ENCODE measurements at places on chromosomes 12 and 14.

DNA sequence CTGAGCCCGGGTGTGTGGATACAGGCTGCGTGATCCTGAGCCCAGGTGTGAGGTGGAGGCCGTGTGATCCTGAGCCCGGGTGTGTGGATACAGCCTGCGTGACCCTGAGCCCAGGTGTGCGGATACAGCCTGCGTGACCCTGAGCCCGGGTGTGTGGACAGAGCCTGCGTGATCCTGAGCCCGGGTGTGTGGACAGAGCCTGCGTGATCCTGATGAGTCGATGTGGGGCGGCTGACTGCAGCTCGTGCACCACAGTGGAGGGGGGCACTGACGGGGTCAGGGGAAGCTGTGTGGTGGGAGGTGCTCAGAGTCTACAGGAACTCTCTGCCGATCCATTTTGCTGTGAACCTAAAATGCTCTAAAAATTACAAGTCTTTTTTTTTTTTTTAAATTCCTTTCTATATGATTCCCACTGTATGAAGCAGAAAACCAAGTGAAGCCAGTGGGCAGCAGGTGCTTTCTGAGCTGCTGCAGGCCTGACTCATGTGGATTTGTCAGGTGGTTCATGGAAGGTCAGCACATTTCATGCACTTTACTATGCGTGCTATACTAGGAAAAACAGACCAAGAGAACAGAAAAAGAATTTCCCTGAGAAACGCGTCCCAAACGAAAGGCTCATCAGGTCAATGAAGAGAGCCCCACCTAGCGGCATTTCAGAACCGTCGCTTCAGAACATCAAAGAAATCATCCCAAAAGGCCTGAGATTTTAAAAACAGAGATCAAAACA lies 19.3 kb downstream of the BRF1 start:
- peak; percentile 28 for DNase-seq

DNA sequence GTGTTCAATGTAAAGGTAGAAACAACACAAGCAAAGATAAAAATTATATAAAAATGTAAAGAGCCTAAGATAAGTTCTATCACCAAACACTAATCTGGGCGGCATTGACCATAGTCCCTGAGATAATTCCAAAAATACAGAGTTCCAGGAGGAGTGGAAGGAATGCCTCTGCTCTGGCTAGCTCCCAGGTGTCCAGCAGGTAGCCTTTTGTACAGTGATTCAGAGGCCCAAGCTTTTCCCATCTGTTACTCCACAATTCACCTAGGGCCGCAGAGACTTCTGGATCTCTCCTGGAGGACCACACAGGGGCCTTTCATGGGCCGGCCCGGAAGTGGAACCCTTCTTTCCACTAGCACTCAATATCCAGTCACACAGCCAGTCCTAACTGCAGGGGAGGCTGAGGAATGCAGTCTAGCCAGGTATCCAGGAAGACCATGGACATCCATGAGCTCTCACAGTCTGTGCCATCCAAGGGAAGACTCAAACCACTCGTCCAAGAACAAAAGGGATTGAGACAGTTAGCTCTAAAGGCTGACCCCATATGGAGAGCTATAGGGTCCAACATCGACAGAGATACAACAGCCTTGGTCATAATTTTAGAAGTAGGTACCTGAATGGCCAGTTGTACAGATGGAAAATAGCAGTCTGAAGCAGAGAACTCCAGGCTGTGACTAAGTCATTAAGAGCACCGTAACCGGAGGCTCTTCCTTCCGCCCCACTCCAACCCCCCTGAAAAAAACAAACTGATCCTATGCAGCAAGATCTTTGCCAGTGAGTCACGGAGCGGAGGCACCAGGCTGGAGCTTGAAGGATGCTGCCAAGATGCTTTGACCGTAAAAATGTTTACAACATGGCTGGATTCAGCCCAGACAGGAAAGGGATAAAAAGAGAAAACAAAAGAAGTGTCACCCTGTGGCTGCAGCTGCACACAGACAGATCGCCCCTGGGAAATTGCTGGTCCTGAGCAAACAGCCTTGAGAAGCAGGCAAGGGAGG lies 204.8 kb downstream of the NUAK1 start:
- DNase-seq: no peak

- DNase-seq: no peak
Observed at GRCh38 chr14:34466691-34467090, 4.7 kb upstream of the SPTSSA start.

GRCh38 chr12:117367006-117367638 lies 5.7 kb upstream of the NOS1 start:
- DNase-seq: peak; percentile 66

DNA sequence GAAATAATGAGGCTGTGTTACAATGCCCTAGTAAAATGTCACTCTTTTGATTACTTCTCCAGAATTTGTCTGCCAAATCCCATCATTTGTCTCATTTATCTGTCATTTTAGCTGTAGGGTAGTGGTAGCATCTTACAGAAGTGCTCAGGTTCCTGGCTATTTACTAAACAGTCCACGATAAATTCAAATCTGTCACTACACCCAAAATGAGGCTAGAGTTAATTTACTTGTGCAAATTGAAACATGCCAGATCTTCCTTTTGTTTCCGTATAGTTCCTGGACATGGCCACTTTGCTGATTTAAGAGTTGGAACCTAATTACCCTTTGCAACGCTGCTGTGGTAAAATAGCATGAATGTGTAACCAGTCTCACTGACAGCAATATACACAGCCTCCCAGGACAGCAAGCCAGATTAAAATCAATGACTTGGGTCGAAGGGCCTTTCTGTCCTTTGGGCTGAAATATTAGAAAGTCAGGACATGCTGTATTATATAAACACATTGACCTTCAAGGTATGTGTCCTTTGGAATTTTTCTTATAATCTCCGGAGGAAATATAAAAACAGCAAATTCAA lies 485.4 kb downstream of the MDGA2 start:
- no peak for DNase-seq

GRCh38 chr14:75561013-75561432 lies 17.4 kb upstream of the FLVCR2 start:
- DNase-seq: peak; percentile 68

DNA sequence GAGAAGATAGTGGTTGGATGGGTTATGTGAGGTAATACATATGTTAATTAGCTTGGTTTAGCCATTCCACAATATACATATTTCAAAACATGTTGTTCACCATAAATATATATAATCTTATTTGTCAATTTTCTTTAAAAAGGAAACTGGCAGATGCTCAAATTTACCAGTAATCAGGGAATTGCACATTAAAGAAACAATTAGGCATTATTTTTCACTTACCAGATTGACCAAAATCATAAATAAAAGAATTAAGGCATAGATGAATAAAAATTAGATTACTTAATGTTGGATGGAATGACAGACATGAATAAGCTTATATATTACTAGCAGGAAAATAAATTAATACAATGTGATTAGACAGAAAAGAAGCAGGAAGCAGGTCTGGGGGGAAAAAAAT lies 147.2 kb downstream of the PLEKHA5 start:
- DNase-seq: no peak

GRCh38 chr12:66627988-66628317 lies 50.9 kb downstream of the GRIP1 start:
- no peak for DNase-seq

DNA sequence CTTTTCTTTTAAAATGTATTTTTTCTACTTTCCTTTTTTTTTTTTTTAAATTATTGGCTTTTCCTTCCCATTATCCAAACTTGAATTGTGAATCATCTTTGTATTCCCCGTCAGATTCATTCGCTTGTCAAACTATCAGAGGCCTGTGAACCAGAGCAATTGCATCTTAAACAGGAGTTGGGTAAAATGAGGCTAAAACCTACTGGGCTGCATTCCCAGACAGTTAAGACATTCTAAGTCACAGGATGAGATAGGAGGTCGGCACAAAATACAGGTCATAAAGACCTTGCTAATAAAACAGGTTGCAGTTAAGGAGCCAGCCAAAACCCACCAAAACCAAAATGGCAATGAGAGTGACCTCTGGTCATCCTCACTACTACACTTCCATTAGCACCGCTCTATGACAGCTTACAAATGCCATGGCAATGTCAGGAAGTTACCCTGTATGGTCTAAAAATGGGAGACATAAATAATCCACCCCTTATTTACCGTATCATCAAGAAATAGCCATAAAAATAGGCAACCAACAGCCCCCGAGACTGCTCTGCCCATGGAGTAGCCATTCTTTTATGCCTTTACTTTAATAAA lies 19.9 kb downstream of the FUT8 start:
- DNase-seq: no peak

DNA sequence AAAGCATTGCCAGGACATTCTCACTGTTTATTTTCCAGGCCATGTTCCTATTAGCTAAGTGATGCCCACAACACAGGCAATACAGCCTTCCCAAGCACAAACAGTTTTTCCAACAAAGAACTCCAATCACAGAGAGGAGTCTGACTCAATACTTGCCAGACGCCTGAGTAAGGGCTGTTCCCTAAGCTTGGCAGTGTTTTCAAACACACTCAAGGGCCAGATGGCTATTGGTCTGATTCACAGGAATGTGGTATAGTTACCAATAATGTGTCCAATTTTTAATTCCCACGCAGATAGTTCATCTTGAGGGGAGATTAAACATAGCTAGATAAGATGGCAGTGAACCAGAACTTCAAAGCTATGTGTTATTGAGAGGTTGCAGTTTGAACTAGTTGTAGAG lies 381.0 kb downstream of the SNAPC1 start:
- DNase-seq: no peak

GRCh38 chr14:89144066-89144465 lies 273.0 kb downstream of the FOXN3 start:
- no peak for DNase-seq

DNA sequence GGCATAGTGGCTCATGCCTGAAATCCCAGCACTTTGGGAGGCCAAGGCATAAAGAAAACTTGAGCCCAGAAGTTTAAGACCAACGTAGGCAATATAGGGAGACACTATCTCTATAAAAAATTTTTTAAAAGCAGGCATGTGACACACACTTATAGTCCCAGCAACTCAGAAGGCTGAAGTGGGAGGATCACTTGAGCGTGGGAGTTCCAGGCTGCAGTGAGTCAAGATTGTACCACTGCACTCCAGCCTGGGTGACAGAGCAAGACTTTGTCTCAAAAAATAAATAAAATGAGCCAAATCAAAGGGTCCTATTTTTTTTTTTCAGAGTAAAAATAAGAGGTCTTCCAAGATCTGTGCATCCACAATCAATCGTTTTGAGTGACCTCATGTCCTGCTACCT lies 237.6 kb downstream of the SLC16A7 start:
- DNase-seq: no peak

DNA sequence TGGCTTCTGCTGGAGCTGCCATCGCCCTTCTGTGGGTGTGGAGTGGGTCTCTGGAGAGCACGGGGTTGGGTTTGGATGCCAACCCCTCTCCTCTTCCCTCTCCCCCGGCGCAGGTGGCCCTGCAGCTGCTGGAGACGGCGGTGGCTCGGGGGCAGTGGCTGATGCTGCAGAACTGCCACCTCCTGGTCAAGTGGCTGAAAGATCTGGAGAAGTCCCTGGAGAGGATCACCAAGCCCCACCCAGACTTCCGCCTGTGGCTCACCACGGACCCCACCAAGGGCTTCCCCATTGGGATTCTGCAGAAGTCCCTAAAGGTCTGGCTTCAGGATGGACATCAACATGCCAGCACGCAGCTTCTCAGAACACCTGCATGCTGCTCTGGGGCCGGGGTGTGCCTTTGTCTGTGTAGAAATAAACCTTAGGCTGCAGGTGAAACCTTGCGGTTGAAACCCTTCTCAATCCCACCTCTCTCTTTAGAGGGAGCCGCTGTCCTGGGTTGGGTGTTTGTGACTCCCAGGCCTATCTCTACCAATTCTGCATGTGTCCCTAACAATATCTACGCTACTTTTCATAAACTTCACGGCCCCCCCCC lies 44.3 kb downstream of the CCDC92 start:
- DNase-seq: no peak

GRCh38 chr12:108838194-108839017 lies 19.0 kb downstream of the SSH1 start:
- DNase-seq: peak; percentile 90

DNA sequence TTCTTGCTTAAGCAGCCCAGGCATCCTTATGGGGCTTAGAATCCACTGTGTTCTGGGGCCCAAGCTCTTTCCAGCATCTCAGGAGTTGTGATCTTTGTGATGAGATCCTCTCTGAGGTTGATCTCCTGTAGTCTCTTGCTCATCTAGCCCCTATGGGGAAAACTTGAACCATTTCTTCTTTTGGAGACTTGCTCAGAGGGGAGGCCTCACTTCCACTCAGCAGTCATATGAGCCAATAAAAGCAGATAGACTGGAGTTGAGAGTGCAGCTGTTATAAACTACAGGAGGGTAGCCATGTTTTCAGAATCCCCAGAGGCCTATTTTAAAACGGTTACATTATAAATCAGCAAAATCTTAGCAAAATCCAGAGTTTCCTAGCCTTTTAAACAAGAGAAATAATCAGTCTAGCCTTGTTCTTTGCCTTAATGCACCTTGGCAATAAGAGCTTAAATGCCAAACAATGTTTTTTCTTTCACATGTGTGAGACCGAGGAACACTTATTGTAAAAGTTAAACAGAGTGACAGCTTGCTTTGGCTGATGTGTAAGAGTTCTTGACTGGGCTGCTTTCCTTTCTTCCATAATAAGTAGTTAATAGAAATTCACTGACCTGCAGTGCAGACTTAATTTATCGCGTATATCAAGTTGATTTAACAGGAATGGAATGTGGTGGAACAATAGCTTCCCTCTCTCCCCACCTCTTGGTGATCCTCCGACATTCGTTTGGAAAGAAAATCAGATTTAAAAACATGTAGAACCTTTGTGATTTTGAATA lies 168.3 kb downstream of the NEDD1 start:
- DNase-seq: no peak

- no peak for DNase-seq
Observed at GRCh38 chr12:60257063-60257462, 661.2 kb downstream of the SLC16A7 start.

DNA sequence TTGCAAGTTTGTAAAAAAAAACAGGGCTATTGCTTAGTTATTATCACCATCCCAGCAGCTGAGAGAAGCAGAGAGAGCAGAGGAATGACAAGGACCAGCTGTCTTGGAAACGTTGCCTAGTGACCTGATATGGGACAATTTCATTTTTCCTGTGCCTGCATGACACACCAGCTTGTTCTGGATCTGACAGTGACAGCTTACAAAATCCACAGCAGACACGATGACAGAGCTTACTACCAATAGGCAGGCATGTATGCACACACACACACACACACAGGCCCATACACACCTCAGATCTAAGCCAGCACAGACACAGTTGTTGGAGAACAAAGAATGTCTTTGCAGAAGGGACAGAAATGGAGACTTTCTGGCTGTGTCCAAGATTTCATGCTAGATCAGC lies 25.4 kb downstream of the HSPB8 start:
- no peak for DNase-seq
